ENCODE measurements at places on chromosomes 13 and 19.

- no peak for DNase-seq
Measured at GRCh38 chr13:65679240-65679639, 1550.9 kb downstream of the PCDH9 start.

DNA sequence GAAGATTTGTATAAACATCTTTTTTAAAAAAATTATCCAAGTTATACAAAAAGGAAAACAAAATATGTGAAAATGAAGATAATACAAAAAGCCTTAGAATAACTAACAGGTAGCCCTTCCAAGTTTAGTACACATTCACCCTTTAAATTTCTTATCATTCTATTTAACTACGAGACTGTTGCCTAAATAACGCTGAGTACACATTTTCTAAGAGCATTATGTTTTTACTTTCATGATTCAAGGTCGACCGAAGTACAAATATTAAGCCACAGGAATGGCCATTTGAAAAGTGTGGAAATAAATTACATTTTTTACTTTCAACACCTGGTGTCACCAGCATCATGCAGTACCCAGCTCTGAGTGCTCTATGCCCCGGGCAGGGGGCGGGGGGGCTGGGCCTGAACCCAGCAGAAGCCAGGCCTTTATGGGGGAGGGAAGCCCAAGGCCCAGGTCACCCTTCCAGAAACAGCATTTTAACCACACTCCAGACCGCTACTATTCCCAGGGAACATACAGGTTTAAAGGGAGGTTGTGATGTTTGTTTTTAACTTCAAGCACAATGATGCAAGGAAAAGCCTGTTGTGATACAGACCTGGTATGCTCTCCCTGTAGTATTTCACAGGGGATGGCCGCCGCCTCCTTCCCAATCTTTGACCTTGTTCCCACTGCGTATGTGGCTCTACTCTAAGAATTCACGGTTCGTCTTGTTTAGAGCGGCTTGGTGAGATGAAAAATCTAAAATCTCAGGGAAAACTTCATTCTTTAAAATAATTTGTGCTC lies 24.0 kb downstream of the GGACT start:
- no peak for DNase-seq

DNA sequence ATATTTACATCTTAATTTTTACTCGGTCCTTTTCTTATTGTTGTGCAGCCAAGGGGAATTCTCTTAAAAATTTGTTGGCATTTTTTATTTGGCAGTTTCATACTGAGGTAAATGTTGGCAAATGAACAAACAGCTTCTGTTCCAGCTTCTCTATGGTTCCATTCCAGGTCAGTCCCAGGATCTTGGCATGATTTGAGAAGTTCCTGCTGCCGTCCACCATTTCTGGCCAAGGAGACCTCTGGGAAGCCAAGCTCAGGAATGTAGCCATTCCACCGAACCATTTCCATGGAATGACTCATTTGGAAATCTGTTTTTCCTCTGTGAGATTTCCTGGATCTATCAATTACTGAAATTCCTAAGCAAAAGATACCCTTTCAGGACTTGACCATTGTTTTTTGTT lies 43.9 kb downstream of the SLC10A2 start:
- no peak for DNase-seq

DNA sequence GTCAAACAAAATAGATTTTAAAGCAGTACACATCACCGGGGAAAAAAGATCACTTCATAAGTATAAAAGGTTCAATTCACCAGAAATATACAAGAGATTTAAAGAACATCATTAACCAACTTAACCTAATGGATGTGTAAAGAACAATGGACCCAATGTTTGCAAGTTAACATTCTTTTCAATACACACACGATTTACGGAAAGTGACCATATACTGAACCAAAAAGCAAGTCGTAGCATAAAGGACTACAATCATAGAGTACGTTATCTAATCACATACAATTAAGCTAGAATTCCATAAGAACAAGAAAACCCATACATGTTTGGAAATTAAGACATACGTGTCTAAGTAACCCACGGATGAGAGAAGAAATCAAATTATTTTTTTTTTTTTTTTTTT lies 9.6 kb downstream of the TGDS start:
- no peak for DNase-seq

- DNase-seq: no peak
Measured at GRCh38 chr19:16259385-16260159, 61.9 kb downstream of the AP1M1 start.

- no peak for DNase-seq
Measured at GRCh38 chr13:58865286-58865685, 1233.7 kb downstream of the PCDH17 start.

DNA sequence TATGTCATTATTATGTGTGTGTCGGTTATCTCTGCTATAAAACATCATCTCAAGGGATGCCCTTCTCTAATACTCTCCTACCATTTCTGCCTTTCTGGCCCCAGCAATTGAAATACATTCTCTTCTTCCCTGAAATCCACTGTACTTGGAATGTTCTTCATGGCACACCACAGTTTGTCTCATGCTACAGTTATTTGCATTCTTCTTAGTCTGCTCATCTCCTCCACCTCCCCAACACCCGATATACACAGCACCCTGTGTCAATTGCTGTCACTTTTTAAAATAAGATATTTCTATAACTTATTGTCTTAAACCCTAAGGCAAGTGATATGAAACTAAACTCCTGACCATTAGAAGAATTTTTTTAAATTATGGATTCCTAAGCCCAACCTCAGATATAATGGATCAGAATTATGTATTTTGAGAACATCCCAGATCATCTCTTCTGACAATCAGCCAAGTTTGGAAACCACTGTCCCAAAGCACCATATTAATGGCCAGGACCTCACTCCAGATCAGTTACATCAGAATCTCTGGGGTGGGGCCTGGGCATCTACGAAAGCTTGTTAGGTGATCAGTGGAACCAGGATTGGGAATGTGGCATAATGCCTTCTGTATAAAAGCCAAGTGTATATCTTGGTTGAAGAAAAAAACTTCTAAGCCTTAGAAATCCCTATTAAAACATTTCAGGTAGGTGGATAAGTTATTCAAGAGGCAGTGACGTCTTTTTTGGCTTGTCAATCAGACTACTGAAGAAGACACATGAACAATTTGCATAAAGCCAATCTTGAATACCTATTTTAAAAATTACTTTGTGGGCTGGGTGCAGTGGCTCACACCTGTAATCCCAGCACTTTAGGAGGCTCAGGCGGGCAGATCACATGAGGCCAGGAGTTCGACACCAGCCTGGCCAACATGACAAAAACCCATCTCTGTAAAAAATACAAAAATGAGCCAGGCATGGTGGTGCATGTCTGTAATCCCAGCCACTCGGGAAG lies 30.0 kb upstream of the KBTBD7 start:
- no peak for DNase-seq

GRCh38 chr13:21673789-21674489 lies 3.1 kb downstream of the FGF9 start:
- peak; percentile 29 for DNase-seq

DNA sequence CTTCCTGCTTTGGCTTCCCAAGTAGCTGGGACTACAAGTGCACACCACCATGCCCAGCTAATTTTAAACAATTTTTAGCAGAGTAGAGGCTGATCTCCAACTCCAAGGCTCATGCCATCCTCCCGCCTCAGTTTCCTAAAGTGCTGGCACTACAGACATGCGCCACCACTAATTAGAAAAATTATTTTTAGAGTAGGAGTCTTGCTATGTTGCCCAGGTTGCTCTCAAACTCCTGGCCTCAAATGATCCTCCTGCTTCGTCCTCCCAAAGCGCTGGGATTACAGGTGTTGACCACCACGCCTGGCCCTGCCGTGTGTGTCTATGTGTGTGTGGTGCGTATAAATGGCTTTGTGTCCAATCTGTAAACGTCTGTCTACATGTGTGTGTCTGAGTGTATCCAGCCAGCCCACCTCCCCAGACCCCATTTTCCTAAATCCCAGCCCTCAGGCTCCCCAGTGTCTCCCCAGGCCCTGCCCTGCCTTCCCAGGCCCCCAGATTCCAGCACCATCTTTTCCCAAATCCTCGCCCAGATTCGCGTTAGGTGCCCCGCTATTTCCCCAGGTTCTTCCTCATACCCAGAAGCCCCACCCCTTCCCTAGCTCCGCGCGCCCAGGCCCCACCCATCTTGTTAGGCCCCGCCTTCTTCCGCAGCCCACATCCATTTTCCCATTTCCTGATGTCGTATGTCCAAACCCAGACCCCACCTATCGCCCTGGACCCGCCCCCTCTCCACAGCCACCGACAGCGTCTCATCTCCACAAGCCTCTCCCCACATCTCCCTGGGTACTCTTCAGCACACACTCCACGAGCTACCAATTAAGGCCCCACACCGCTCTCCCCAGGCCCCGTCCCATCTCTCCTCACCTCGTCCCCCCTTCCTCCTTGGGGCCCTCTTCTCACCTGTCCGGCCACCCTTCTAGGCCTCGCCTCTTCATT lies 24.9 kb downstream of the SLC8A2 start:
- no peak for DNase-seq

GRCh38 chr13:106917024-106917571 lies 349.2 kb upstream of the ARGLU1 start:
- no peak for DNase-seq

- no peak for DNase-seq
Measured at GRCh38 chr13:25978961-25979360, 72.9 kb downstream of the SHISA2 start.

- DNase-seq: no peak
Measured at GRCh38 chr19:14683439-14683838, 6.4 kb upstream of the ZNF333 start.

DNA sequence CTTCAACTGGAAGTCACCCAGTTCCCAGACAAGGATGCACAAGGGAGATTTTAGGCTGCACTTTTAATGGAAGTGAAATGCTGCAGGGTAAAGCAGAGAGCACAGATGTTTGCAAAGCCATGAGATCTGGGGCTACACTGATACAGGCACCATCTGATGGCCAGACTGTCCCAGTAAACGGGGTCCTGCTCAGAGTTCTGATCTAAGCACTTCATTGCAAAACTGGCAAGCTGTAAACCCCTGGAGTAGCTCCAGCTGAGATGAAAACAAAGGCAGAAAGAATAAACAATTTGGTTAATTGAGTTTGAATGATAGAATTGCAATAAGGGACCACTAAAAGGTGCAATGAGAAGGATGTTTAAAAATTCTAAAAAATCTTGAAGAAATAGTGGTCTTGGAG lies 197.1 kb downstream of the OXGR1 start:
- DNase-seq: no peak

- DNase-seq: no peak
Measured at GRCh38 chr19:19546751-19547162, 8.7 kb downstream of the CILP2 start.

DNA sequence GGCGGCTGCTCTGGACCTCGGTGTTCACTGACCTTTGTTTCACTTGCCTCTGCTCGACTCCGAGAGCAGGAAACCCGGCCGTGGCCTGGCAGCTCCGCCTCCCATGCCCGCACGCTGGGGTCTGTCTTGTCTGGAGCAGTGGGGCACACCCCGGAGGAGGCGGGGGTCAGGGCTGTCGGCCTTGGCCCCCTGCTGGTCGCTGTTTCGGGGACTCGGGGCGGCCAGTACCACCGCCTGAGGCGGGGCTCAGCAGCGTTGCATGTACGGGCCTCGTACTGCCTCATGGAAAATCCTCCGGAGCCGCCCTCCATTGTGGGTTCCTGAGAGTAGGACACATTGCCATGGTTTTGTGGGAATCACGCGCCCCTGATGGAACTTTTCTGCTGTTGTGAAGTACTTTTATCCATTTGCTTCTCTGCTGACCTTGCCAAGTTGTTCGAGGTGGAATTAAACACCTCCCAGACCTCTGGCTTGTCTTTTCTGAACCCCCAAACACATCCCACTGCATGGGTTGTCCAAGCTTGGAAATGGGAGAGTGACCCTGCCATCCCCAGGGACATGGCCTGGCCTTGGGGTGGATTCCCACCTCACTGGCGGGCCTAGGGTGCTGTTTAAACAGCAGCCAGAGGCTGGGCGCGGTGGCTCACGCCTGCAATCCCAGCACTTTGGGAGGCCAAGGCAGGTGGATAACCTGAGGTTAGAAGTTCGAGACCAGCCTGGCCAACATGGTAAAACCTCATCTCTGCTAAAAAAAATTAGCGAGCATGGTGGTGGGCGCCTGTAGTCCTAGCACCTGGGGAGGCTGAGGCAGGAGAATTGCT lies 5.5 kb upstream of the NDUFS7 start:
- DNase-seq: no peak

DNA sequence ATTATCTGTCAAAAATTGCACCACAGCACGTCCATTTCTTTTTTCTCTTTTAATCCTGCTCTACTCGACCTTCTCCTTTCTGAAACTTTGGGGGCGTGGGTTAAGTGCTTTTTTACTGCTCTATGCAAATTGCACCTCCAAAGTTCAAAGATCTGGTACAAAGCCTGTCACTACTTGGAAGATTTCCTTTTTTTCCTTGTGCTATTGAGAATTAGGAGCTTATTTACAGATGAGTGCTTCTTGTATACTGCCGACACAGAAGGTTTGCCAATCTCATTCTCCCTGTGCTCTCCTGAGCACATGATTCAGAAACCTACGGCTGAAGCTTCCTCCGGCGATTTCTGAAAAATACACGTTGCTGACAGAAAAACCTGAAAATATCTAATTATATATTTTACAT lies 94.8 kb downstream of the TEX29 start:
- no peak for DNase-seq

- no peak for DNase-seq
Measured at GRCh38 chr19:23384166-23384565, 11.1 kb downstream of the ZNF91 start.

DNA sequence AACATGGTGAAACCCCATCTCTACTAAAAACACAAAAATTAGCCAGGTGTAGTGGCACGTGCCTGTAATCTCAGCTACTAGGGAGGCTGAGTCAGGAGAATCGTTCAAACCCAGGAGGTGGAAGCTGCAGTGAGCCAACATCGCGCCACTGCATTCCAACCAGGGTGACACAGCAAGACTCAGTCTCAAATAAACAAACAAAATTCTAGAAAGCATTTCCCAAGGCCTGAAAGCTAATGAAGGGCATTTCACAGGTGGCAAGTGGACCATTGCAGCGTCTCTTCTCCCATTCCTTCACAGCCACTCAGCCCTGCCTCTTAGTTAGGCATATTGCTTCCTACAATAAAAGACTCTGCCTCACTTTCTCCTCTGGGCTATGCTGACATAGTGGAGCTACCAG lies 13.5 kb upstream of the RXFP2 start:
- no peak for DNase-seq

- no peak for DNase-seq
Measured at GRCh38 chr13:73844986-73845385, 289.2 kb downstream of the KLF12 start.

- DNase-seq: no peak
Measured at GRCh38 chr13:39363382-39363772, 239.6 kb downstream of the LHFPL6 start.

DNA sequence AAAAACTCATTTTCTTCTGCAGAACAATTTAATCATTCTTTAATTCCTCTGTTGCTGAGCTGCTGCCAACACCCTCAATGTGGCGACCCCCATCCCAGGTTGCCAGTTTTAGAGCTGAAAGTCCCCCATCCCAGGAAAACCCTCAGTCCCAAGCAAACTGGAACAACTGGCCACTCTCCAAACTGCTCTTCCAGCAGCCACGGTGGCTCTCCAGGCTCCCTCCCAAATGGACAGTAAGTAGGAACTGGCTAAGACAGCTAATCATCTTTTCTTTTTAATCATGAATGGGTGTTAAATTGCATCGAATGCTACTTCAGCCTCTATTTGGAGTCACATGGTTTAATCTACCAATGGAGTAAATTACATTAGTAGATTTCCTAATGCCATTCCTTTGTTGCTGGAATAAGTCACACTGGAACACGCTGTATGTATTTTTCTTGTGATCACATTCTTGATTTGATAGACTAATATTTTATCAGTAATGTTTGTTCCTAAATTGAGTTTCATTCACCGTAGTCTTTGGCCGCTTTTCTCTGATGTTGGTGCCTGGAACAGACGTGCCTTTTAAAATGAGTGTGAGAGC lies 33.7 kb upstream of the VSTM2B start:
- DNase-seq: no peak

GRCh38 chr19:55809381-55810058 lies 22.3 kb downstream of the NLRP11 start:
- no peak for DNase-seq

Measured in activated gamma-delta T cell (primary cell).